ENCODE measurements at places on chromosomes 2 and 18. TPM values are rescaled to one million over a fixed set of nuclear protein-coding genes. Genes with fewer than 3 reads are reported as not detected.

SPP2 gene
- 76.4 TPM for total RNA-seq

LOXHD1 gene
- not detected for total RNA-seq

UGT1A10 gene
- 0.45 TPM for total RNA-seq

CDKL4 gene
- not detected for total RNA-seq

IL36G gene
- total RNA-seq, result 0.20 TPM

ANO7 gene
- total RNA-seq, result 1.3 TPM

ERMN gene
- not detected for total RNA-seq

RUFY4 gene
- not detected for total RNA-seq

HAAO gene
- total RNA-seq, result 188 TPM

B3GNT7 gene
- total RNA-seq, result 1.6 TPM

CCDC150 gene
- total RNA-seq, result 2.2 TPM

SGO2 gene
- total RNA-seq, result 0.50 TPM

COL3A1 gene
- total RNA-seq, result 21.6 TPM

CCDC74B gene
- total RNA-seq, result not detected

CGREF1 gene
- total RNA-seq, result 5.5 TPM

EGR4 gene
- not detected for total RNA-seq

CENPA gene
- 0.33 TPM for total RNA-seq

CNTNAP5 gene
- not detected for total RNA-seq

CHPF gene
- total RNA-seq, result 55.1 TPM

HMSD gene
- 0.23 TPM for total RNA-seq

TMEM247 gene
- not detected for total RNA-seq

CD302 gene
- 98.8 TPM for total RNA-seq

CEBPZOS gene
- total RNA-seq, result 19.3 TPM

NPC1 gene
- 13.3 TPM for total RNA-seq

RGPD6 gene
- 2.7 TPM for total RNA-seq

RIT2 gene
- not detected for total RNA-seq

MYO5B gene
- 16.1 TPM for total RNA-seq

DAW1 gene
- not detected for total RNA-seq

RNF25 gene
- 9.0 TPM for total RNA-seq

IL1F10 gene
- total RNA-seq, result not detected

ITGA6 gene
- 13.5 TPM for total RNA-seq

TMEFF2 gene
- total RNA-seq, result not detected

PCARE gene
- total RNA-seq, result not detected

CPLX4 gene
- total RNA-seq, result not detected

ANKAR gene
- total RNA-seq, result 3.5 TPM

KLHL30 gene
- total RNA-seq, result 0.10 TPM

CDH20 gene
- total RNA-seq, result not detected

AGXT gene
- total RNA-seq, result 1,805 TPM

TTC39C gene
- 133 TPM for total RNA-seq

RFTN2 gene
- total RNA-seq, result 1.1 TPM

LYG2 gene
- not detected for total RNA-seq

EEF1B2 gene
- 194 TPM for total RNA-seq

STRN gene
- 7.0 TPM for total RNA-seq
